ENCODE measurements at places on chromosomes 5 and 9. TPM values are rescaled to one million over a fixed set of nuclear protein-coding genes. Genes with fewer than 3 reads are reported as not detected.

The LHX3 gene
- not detected for total RNA-seq

The IRX4 gene
- total RNA-seq, result not detected

The SVEP1 gene
- 0.56 TPM for total RNA-seq

The TLE1 gene
- total RNA-seq, result 54.7 TPM

DNA sequence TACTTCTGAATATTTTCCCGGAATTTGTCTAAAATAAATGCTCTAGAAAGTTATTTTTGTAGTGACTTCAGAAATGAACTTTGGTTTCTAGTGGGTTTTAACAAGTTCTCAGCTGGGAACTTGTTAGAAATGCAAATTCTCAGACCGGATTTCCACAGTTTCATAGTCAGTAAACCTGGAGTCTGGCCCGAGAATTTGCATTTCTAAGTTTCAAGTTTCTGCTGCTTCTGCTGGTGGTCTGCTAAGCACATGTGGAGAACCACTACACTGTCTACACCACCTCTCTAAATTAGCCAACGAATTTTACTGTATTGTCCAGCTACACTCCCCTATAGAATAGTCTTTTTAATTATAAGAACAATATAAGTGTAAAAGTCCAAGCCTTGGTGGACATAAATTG, 208.0 kb downstream of the CHSY3 start:
- DNase-seq, result no peak

GRCh38 chr5:180086816-180087399, 15.3 kb upstream of the RNF130 start:
- DNase-seq, result no peak

- no peak for DNase-seq
Measured at GRCh38 chr5:109297900-109298299, 111.9 kb downstream of the PJA2 start.

GRCh38 chr5:125194883-125195282, 448.4 kb upstream of the ZNF608 start:
- DNase-seq, result peak; percentile 27

GRCh38 chr5:15254607-15255006, 245.4 kb upstream of the FBXL7 start:
- no peak for DNase-seq

DNA sequence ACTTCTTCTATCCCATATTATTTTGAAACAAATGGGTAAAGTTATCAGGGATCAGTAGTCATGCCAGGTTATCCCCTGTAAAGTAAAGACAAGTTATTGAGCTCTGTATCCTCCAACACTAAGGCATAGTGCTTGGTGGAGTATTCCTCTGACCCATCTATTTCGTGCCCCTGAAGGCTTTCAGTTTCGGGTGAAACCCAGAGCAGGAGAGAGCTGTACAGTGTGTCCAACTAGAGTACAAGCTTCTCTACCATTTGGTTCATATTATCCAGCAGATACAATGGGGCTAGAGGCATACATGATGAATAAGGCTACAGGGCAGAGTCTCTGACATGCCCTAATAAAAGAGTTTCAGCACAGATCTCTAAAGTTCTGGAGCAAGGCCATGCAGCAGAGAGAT, 3.2 kb upstream of the SLC22A4 start:
- DNase-seq, result no peak

GRCh38 chr9:109020581-109021511, 7.5 kb upstream of the CTNNAL1 start:
- DNase-seq, result no peak

GRCh38 chr5:68354315-68354714, 138.8 kb downstream of the PIK3R1 start:
- DNase-seq, result no peak

DNA sequence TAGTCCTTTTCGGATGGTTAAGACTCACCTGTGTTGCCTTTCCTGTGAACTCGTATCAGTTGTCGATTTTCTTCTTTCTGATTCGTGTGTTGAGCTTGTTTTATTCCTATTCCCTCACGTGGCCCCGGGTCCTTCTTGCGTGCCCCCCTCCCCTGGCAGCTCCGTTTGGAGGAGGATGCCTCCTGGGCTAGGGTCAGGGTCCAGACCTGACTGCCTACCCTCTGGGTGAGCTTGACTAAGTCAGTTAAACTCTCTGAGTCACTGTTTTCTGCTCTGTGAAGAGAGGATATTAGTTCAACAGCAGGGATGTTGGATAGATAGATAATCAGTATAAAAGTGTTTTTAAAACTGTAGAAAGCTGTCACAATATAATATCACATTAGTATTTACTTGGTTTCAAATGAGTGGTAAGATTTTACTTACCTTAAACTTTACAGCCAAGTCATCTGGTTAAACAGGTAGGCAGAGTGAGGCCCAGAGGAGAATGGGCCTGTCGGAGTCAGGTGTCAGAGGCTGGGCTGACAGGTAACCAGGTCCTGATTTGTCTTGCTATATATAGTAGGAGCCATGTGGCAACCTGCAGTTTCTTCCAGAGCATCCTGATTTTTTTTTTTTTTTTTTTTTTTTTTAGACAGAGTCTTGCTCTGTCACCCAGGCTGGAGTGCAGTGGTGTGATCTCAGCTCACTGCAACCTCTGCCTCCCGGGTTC, 24.2 kb downstream of the PPARGC1B start:
- no peak for DNase-seq

All from neural progenitor cell (in vitro differentiated cells).